NCI-H510A (cell line): ENCODE measurements at places on chromosomes 3 and 15.
A peak's percentile ranks its signal among the peaks of the same experiment; 100 is the strongest.

GRCh38 chr3:146928421-146929059 is 323.4 kb upstream of the PLSCR5 start:
- DNase-seq, result no peak

DNA sequence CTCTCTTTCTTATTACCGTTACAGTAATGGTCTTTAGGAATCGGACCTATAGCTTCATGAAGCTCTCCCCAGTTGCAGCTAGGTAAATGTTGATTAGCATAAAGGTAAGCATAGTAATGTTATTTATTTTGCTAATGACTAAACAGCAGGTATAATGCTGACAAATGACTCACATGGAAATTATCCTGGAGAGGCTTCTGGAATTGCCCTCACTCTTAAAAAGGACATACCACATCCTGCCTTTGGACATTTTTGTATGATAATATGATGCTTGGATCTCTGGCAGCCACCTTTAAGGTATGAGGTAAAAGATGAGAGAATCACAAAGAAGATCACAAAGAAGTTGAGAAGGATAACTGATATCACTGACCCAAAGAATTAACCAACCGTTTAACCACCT is 238.6 kb downstream of the CHL1 start:
- no peak for DNase-seq

GRCh38 chr15:75650908-75651809 is 3.4 kb downstream of the SNX33 start:
- no peak for DNase-seq

DNA sequence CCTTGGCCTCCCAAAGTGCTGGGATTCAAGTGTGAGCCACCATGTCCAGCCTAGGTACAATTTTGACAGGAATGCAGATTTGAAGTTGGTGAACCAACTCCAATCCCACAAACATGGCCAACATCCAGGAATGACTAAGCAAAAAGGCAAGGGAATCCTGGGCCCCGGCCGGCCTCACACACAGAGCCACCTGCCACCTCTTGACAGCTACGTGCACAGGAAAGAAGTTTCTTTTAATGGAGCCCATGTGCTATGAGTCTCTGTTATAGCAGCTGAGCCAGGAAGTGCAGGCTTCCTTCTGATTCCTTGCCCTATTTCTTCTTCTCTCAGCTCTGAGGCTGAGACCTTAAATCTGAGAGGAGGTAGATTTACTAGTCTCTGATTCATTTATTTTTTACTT is 8.8 kb downstream of the TMEM40 start:
- DNase-seq, result peak; percentile 37

DNA sequence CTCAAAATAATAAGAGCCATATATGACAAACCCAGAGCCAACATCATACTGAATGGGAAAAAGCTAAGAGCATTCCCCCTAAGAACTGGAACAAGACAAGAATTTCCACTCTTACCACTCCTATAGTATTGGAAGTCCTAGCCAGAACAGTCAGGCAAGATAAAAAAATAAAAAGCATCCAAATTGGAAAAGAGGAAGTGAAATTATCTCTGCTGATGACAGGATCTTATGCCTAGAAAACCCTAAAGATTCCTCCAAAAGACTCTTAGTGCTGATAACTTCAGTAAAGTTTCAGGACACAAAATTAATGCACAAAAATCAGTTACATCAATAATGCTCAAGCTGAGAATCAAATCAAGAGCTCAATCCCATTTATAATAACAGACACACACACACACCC is 45.9 kb upstream of the SLC2A2 start:
- DNase-seq, result no peak

GRCh38 chr15:74631087-74631385 is 15.4 kb downstream of the CLK3 start:
- DNase-seq, result no peak

DNA sequence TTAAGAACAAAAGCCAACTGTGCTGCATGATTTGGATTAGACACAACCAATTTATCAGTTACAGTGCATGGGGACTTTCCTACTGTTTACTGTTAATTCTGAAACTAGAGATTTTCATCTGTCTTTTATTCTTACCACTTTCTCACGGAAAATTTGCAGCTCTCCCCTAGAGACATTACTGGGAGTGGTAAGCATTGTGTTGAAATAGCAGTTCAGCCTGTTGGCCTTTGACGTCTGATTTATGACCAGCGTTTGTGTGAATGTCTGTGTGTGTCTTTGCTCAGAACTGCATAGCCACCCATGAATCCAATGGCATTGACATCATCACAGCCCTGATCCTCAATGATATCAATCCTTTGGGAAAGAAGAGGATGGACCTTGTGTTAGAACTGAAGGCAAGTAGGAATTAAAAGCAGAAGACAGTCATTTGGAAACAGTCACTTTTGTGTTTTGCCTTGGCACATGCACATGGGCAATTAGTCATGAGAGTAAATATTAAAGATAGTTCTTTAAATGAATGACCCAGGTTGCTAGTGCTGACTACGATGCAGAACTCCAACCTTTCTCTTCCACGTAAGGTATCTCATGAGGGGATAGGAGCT is 202.2 kb upstream of the BHLHE40 start:
- no peak for DNase-seq

DNA sequence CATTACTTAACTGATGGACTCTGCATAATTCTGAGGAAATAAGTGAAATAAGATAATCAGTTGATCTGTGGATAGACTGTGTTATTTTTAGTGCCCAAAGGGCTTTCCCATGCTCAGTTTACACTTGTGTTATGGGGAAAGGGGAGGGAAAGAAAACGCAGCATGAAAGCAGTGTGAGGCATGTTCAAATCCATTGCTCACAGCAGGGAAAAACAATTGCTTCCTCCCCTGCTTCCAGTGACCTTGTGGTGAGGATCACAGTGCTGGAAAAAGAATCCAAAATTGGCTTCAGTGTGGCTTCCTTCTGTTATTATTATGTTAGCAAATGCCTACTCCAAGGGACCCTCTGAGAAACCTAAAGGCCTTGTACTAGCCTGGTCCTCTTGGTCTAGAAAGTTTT is 285.1 kb upstream of the CDIN1 start:
- DNase-seq, result no peak

- DNase-seq, result no peak
Observed at GRCh38 chr15:78880813-78881212, 8.1 kb downstream of the MORF4L1 start.

DNA sequence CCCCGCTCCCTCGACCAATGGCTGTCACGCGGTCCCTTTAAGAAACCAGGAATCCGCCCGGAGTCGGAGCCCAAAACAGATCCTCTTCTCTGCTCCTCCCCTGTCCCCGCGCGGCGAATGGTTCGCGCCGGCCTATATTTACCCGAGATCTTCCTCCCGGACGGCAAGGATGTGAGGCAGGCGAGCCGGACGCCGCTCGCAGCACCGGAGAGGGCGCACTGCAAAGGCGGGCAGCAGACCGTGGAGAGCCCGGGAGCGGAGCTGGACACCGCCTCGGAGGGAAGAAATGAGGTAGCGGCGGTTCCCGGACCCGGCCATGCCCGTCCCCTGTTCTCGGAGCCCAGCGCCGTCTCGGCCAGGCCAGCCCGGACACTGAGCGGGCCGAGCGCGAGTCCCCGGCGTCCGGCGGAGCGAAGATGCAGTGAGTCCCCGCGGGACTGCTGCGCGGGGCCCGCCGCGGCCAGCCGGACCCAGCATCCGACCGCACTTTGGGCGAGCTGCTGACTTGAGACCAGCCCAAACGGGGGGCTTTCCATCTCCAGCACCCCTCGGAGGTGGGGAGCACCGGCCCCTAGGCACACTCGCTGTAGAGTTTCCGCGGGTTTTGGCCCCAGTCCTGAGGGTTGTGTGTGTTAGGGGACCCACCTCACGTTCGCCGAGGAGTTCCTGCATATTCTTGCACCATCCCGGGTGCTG is at the start of gene FAM43A:
FAM43A (plus strand) TSS at position 166 of the 696 bp plus-strand sequence. CDS start 944 bp downstream, outside the sequence.
- DNase-seq, result peak; percentile 66

DNA sequence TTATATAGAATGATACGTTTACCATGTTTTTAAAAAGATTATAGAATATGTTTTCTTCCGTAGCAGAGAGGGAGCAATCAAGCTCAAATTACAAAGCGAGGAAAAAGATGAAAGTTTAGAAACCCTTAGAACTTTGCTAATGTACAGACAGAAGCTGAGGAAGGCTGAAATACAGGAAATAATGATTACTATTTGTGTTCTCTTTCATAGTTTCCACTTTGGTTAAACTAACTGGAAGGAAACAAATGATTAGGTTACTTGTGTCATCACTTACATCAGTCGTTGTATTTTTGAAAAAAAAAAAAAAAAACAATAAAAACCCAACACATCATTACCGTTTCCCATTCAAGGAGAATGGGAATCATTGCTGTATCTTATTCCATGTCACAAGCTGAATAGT is 337.8 kb upstream of the CBLB start:
- DNase-seq, result no peak

GRCh38 chr3:150547045-150547741 is 606 bp downstream of the EIF2A start:
- no peak for DNase-seq

GRCh38 chr3:132556508-132557159 is 40.4 kb upstream of the ACKR4 start:
- DNase-seq, result no peak

- DNase-seq, result no peak
Observed at GRCh38 chr3:58948018-58948417, 101.8 kb downstream of the CFAP20DC start.

- no peak for DNase-seq
Observed at GRCh38 chr3:59126446-59126845, 76.6 kb upstream of the CFAP20DC start.

DNA sequence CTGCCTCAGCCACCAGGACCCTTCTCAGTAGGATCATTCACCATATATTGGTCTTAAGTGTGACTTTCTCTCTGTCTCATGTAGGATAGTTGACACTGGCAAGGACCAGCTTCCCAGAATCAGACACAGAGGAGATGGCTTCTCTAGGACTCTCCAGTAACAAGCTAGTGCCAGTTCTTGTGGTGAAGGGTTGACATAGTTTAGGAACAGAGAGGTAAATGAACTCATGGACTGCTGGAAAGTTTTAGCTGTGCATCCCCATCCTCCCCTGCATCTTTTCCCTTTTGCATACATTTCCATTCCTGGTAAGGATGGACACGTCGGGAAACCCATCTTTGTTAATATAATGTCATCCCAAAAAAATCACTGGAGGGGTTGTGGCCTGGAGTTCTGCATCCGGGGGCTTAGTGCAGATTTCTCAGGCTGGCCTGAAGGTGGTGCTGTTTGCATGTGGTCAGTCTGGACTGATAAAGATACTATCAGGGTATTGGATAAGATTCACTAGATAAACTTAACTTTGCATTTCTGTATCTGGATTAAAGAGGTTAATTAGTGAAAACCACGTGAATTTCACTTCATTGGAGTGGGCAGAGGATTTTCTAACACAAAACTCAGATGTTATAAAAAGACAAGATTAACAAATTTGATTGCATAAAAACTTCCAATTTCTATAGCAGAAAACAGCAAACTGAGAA is 110.8 kb downstream of the TBC1D2B start:
- DNase-seq, result no peak

- DNase-seq, result no peak
Observed at GRCh38 chr15:69755551-69756310, 303.1 kb downstream of the RPLP1 start.

DNA sequence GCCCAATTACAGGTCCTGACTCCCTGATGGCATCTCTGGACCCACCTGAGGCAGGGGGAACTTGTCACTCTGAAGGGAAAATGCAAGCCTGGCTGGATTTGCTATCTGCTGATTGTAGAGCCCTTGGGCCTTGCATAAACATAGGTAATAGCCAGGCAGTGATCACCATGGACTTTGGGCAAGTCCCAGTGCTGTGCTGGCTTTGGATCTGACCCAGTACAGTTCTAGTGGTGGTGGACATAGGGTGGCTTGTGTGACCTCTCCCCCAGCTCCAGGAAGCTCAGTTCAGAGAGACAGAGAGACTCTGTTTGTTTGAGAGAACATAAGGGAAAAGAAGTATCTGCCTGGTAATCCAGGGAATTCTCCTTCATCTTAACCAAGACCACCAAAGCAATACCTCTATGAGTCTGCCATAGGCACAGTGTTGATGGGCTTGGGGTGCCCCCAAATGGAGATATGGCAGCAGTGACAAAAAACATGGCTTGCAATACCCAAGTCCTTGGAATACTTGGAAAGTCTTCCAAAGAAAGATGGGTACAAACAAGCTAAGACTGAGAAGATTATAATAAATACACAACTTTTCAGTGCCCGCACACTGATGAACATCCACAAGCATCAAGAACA is 348.5 kb downstream of the PYDC2 start:
- no peak for DNase-seq

DNA sequence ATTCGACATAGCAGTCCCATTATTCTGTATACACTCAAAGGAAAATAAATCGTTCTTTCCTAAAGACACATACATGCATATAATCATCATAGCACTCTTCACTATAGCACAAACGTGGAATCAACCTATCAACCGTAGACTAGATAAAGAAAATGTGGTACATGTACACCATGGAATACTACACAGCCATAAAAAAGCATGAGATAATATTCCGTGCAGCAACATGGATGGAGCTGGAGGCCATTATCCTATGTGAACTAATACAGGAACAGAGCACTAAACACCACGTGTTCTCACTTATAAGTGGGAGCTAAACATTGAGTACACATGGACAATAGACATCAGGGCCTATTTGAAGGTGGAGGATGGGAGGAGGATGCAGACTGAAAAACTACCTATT is 12.1 kb upstream of the MAP3K13 start:
- no peak for DNase-seq

DNA sequence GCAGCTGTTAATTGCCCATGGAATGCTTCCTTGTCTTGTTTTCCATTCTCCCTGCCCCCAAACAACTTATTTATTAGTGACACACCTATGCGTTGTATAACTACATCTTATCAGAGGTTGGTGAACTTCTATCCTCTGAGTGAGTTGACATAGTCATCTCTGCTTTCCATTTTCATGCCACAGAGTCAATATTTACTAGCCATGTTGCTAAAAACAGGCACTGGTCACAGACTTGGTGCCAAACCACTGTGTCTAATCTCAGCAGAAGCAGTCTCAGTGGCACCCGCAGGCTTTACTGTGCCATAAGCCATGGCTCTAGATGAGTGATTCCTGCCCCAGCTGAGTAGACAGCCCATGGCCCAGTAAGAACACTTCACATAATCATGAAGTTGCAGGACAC is 26.5 kb downstream of the DAPK2 start:
- no peak for DNase-seq

GRCh38 chr3:169072494-169072893 is 591.0 kb downstream of the MECOM start:
- DNase-seq, result no peak

DNA sequence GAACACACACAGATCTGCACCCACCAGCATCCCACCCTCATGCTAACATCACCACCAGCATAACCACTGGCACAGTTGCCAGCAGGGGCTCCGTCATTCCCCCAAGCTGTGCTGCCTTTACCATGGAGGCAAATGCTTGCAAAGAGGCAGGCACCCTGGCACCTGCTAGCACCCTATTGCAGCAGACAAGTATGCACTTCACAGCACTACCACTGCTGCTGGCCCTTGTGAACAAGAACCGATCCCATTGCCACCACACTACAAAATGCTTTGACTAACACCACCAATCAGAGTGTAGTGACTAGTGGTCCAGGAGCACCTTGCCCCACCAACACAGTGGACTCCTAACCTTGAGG is 862.2 kb upstream of the DPPA4 start:
- no peak for DNase-seq

GRCh38 chr3:39977058-39977794 is 167.8 kb downstream of the MYRIP start:
- no peak for DNase-seq

GRCh38 chr3:196149375-196149774 is 61.8 kb downstream of the ZDHHC19 start:
- DNase-seq, result no peak
